COLO829 (cell line): ENCODE measurements at places on chromosomes 11 and 22.
A peak's percentile ranks its signal among the peaks of the same experiment; 100 is the strongest.

- no peak for DNase-seq
Measured at GRCh38 chr11:9858218-9858617, 194.3 kb downstream of the SWAP70 start.

DNA sequence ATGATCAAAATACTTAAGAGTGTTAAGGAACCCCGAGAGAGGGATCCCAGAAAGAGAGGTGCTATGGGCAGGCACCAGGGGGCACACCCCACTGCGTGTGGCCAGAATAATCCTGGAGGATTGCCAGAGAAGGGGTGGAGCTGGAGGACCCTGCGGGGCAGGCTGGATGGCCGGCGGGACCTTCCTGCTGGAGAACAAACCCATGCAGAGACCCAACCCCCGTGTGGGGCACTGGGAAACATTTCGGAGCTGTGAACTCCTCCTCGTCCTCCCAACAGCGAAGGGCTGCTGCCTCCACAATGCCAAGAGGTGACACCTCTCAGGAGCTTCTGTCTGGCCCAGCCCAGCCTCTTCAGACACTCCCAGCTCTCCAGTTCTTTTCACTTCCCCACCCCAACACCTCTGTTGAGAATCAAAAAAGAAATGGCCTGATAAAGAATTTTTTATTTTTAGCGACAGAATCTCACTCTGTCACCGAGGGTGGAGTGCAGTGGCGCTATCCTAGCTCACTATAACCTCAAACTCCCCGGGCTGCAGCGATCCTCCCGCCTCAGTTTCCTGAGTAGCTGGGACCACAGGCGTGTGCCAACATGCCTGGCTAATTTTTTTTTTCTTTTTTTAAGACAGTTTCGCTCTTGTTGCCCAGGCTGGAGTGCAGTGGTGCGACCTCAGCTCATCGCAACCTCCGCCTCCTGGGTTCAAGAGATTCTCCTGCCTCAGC, 25.6 kb downstream of the RHOD start:
- no peak for DNase-seq

DNA sequence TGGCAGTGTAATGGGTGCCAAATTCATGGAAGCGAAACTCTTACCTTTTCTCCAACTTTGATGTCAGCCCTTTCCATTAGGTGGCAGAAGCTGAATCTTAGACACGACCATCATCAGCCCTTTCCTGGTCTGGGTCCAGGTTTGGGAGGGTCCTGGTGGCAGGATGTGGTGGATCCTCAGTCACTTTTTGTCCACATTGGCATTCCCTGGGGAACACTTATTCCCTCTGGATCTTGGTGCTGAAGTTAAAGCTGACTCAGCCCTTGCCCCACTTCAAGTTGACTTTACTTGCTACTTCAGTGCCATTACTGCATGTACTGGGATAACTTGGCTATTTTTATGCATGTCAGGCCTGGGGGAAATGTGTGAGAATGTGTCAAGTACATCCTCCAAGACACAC, 16.6 kb upstream of the NTM start:
- no peak for DNase-seq

DNA sequence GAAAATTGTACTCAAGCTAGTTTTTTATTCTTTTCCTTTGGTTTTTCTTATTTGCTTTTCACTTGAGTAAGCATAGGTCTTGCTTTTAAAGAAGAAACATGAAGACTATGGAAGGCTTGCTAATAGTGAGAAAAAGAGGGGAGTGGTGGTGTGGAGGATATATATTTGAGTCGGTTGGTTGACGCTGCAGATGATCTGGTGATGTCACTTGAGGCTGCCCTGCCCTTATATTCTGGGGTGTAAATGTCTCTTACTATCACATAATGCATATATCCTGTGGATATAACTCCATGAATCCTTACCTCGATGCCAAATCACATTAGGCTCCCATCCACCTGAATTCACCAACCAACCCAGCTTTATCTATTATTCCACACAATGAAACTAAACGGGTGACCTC, 2.9 kb downstream of the GRIA4 start:
- no peak for DNase-seq

DNA sequence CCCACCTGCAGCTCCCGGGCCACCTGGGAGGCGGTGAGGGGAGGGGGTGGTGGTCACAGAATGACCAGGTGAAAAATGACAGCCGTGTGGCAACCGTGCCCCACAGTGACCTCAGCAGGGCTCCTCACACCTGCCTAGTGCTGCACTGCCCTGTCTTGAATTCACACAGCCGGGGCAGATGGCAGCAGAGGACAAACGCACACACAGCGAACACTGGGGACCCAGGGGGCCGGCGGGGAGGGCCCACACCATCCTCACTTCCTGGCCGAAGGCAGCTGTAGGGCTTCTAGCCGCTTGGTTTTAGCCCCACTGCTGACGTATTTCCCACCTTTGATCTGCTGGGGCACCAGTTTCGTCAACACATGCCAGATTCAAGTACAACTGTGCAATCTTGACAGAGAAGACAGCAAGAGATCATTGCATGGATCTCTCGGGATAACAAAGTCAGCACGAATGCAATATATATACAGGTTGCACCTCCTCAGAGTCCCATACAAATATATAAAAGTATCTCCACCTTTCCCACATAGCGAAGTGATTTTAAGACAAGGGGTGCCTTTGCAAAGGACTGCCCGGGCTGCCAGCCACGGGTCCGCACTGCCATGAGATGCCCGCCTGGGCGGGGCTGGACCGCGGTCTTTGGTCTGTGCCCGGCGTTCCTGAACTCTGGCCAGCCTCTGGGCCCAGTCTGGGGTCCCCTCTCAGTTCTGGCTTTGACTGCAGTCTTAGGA, 26.9 kb downstream of the TRMU start:
- no peak for DNase-seq

DNA sequence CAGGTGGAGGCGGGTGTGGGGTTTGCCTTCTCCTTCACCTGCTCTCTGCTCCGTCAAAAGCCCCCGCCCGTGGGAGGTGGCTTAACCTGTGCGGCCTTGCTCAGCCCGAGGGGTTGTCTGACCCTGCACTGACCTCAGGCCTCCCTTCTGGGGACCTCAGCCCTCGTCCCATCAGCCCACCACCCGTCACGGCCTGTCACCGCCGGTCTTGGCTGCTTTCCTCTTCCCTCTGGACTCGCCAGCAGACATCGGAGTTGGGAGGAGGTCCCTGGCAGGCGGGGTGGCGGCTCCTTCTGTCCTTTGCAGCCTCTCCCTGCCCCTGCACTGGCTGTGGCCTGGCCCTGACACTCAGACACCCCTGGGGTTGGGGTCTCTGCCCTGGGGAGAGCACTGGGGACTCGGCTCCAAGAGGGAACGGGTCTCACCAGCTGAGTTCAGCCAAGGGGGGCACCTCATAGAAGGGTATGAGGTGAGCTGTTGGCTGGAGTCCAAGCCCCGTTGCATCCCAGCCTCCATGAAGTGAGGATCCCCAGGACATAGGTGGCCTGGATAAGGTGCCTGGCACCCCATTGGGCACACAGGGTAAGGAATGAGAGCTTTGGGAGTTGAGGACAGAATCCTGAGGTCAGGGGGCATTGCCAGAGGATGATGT, 999.6 kb downstream of the BRD1 start:
- DNase-seq, result no peak

DNA sequence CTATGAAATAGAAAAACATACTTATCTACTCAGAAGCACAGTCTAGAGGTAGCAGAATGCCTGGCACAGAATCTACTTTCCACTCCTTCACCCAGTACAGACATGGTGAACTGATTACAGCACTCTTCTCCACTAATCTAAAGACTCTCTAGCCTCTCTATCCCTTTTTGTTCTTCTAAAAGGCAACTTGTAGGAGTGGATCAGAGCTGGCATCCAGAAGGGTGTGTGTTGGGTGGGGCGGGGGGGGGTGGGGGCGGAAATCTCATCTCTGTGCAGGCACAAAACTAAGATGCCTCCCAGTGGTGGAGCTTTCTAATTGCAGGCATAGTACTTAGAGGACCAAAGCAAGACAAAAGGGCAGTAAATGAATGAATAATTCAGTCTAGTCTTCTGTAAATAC, 11.5 kb upstream of the EMID1 start:
- DNase-seq, result no peak

DNA sequence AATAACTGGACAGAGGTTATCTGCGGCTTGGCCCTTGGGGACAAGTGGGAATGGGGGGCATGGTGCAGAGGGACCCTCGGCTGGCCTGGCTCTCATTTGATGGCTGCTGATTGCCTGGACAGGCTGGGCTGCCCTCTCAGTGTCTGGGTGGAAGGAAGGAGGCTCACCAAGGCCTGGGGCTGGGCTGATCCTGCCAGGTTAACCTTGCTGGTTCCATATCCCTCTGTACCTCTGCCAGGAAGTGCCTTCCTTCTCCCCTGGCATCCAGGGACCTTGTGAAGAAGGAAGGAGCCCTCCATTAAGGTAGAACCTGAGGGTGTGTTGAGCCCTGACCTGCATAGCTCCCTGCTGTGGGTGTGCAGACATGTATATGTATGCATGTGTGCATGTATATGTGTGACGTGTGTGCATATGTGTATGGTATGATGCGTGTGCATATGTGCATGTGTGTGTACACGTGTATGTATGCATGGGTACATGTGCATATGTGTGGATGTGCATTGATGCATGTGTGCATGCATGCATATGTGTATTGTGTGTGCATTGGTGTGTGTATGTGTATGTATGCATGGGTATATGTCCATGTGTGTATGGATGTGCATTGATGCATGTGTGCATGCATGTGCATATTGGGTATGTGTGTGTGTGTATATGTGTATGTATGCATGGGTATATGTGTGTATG, 433.9 kb downstream of the TBC1D22A start:
- no peak for DNase-seq

GRCh38 chr22:36776722-36777121, 803 bp upstream of the IFT27 start:
- DNase-seq, result no peak

GRCh38 chr22:39534092-39534506, 1.6 kb upstream of the RPS19BP1 start:
- DNase-seq, result no peak

DNA sequence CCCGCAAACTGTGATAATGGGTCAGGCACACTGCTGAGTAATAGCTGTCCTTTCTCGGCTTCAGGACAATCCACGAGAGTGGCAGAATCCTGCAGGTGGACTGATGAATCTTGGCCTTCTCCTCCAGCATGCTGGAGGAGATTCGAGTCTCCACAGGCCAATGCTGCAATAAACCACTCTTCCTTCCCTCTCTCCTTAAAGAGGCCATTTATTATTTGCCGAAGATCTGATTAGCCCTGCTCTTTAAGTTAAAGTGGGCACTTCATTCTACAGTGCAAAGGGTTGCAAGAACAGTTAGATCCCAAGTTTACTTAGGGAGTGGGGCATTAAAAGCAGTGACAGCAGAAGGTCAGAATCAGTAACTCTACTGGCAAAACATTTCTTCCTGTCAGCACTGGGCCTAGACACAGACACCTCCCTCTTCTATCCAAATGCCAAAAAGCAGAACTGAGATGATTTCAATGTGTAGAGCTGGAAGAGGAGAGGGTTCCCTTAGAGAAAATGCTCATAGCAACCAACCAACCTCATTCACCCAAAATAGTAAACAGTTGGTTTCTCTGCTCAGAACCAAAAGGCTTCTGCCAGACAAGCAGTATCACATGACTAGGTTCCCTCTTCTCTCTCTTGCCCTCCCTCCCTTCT, 121.7 kb downstream of the SGSM3 start:
- no peak for DNase-seq

DNA sequence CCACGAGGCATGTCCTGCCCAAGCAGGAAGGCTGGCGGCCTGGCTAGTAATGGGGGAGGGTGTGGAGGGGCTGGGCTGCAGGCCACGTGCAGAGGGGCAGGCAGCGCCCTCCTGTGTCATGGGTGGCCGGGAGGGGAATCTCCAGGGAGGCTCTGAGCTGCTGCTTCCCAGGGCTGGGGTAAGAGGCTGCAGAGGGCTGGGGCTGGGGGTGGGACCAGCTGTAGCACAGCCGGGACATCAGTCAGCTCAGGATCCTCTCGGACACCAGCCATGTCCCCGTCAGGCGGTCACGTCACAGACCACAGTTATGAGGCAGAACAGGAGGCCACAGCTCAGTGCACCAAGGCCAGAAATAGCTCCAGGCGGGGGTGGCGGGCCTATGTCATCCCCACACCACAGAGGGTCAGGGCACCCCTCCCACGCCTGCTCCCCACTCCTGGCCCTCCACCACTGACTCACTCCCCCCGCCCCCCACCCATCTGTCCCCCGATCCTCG, 21.1 kb downstream of the RTN4R start:
- no peak for DNase-seq

GRCh38 chr11:57499413-57499982, 16.0 kb downstream of the SLC43A1 start:
- DNase-seq, result peak; percentile 98

GRCh38 chr11:12936200-12936599, 72.9 kb upstream of the RASSF10 start:
- DNase-seq, result no peak

DNA sequence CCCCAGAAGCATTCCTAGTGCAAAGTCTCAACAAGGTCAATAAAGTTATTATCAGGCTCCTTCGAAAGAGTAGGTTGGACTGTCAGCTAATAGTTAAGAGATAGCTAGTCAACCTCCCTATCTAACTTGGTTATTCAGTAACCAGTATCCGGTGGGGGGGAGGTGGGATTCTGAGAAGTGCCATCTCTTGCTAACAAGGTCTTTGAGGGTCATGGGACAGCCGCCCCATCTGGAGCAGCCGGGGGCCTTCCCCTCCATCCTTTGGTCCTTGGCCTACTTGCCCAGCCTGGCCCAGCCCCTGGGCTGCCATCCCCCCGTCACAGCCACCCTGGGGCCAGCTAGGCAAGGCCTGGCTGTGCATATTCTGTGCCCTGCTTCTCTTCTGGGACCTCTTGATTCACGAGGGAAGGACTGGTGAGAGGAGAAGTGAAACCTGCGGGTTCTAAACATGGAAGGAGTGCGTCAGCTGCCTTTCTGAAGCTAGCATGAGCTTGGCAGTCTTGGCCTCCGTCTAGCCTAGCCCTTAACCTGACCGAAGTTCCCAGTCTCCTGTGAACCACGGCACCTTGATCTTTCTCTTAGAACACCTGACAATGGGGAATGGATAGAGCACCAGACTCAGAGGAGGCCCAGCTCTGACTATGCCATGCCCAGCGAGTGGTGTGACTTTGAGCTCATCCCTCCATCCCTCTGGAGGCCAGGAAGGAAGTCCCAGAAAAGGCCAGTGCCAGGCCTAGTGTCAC, 9.3 kb downstream of the SLC37A2 start:
- no peak for DNase-seq

- no peak for DNase-seq
Measured at GRCh38 chr11:30312243-30312642, 10.7 kb upstream of the ARL14EP start.

DNA sequence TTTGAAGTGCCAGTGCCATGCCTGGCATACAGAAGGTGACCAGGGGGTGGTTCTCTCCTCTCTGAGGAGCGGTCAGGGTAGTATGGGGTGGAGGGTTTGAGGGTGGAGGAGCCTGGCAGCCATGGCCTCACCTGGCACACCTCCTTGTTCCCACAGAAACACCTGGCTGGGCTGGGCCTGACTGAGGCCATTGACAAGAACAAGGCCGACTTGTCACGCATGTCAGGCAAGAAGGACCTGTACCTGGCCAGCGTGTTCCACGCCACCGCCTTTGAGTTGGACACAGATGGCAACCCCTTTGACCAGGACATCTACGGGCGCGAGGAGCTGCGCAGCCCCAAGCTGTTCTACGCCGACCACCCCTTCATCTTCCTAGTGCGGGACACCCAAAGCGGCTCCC, 9.6 kb downstream of the SERPINH1 start:
- DNase-seq, result no peak

GRCh38 chr11:18229501-18229900, 7.1 kb downstream of the SAA4 start:
- no peak for DNase-seq

- DNase-seq, result no peak
Measured at GRCh38 chr11:45374653-45375059, 88.5 kb upstream of the SYT13 start.

GRCh38 chr22:48379371-48379770, 1448.3 kb downstream of the BRD1 start:
- DNase-seq, result no peak
